Mesothelial cell of epicardium (in vitro differentiated cells): ENCODE measurements at places on chromosomes 2 and 18.

DNA sequence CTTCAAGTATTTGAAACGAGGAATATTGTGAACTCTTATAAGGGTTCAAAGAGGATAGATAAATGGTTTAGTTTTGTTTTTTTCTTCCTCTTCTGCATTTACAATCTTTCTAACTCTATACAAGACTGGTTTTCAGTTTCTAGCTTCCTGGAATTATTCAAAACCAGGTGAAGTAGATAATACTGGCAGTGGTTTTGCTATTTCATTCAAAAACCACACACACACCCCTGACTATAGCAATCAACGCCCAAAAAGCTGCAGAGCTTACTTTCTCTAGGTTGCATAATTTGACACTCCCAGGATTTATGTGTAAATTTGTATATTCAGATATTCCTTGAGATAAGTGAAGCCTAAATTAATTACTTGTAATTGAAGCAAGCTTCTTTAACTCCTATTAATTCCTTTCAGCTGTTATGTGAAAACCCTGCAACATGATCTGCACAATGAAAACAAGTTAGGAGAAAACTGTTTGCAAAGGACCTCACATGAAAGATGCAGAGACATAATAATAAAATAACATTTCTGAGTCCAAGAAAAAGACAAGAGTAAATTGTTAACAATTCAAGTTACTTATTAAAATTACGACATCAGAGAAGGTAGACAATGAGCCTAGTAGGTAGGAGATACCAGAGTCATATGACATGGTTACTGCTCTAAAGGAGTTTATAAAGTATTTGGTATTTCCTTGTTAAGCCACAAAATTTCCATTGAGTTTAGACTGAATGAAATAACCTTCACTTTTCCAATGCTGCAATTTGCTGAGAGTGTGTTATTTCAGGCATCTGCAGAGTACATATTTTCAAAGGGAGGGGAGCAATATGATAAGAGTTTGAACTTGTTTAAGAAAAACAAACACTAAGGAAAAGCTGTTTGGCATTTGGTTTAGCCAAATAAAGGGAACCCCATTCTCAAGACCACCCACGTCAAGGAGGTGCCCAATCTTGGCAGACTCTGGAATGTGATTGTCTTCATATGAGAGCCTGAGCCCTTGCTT lies 1.6 kb upstream of the NFE2L2 start:
- no peak for DNase-seq

GRCh38 chr2:67952066-67952465 lies 110.7 kb downstream of the C1D start:
- DNase-seq = no peak

GRCh38 chr2:49954059-49954458 lies 799.7 kb upstream of the FSHR start:
- DNase-seq = no peak

GRCh38 chr2:102304711-102305611 lies 6.4 kb upstream of the IL1RL1 start:
- no peak for DNase-seq

GRCh38 chr2:26986576-26986975 lies 16.1 kb downstream of the MAPRE3 start:
- no peak for DNase-seq

- peak; percentile 73 for DNase-seq
Observed at GRCh38 chr2:240435457-240435947, at the start of gene GPC1. GPC1 (plus strand) TSS chr2:240435663; CDS start chr2:240435919, 256 bp downstream.

DNA sequence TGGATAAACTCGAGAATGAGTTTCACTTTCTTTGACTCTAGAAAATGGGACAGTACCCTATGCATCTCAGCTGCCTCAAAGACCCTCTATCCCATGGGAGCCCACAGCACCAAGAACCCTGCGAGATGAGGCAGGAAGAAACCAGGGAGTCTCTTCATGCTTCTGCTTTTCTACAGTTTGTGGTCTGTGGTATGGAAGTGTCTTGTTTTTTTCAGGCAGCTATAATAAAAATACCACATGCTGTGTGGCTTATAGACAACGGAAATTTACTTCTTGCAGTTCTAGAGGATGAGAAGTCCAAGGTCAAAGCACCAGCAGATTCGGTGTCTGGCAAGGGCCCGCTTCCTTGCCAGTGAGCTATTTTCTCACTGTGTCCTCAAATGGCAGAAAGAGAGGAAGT lies 257.9 kb downstream of the SUCLG1 start:
- no peak for DNase-seq

DNA sequence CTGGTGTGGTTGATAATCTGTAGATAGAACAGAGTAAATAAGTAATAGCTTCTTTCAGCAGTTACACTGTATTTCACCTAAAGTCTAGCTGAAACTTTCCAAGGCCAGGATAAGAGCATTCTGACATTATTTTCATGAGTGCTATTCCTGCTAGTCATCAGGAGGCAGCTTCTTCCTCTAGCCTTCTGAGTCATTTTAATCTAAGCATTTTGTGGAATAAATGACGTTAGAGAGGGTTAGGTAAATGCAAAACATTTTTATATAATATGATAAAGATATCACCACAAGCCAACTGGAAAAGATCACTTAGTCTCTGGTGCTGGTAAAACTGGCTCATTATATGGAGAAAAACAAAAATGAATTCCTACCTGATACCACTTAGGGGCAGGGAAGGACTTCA lies 138.5 kb downstream of the MEP1B start:
- DNase-seq = no peak

DNA sequence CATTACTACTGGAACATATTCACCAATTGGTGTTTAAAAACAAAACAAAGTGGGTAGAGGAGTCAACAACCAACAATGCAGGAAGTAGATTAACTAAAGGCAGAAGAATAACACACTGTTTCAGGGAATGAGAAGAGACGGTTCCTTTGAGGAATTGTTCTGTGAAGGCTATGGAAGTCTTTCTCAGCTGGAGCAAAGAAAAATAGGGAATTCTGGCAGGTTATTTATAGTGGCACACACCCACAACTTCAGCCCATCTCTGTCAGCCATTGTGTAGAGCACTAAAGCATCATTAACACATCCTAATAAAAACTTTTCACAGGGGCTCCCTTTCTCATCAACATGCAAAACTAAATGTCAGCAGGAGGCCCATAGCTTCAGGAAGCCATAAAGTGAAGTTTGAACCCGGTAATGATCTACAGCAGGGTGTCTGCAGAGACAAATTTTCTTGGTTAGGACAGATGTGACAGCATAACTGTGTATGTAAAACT lies 113.6 kb downstream of the CDH2 start:
- DNase-seq = no peak

- no peak for DNase-seq
Observed at GRCh38 chr18:55777666-55778304, 189.8 kb upstream of the TCF4 start.

DNA sequence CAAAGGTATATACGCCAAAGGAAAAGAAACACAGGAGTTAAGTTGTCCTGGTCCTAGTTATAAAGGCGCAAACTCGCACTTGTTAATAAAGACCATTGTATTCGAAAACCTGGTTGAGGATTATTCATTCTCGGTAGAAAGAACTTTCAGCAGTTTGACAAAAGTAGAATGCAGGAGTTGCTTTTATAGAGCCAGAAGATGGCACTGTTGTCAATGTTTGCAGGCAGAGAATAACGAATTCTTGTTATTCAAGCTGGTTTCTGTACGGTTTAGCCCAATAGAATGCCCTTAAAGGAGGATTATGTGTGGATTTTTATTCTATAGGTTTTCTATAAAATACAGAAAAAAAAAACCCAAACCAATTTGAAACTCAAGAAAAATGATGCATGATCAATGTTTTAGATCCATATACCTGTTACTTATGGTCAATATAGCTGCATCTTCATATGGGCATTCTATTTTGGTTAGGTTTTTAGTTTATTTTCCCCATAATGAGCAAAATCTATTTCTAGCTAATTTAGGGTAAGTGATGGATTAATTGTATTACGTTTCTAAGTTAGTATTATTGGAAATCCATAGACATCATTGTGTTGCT lies 510.3 kb downstream of the PLCL1 start:
- DNase-seq = no peak

DNA sequence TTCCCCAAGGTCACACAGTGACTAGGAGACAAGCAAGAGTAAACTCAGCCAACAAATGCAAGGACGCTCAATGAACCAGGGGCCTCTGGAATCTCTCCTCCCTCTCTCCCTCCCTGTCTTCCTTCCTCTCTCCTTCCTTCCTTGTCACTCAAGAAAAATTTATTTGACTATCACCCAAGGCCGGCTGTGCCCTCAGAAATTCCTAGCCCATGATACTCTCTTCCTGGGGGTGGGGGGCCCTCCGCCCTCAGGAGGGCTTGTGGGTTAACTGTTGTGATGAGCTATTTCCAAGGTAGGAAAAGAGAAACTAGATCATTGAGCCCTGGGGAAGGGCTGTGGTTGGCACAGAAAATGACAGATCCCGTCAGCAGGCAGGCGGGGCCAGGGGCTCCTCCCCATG lies 21.7 kb downstream of the INHBB start:
- no peak for DNase-seq

DNA sequence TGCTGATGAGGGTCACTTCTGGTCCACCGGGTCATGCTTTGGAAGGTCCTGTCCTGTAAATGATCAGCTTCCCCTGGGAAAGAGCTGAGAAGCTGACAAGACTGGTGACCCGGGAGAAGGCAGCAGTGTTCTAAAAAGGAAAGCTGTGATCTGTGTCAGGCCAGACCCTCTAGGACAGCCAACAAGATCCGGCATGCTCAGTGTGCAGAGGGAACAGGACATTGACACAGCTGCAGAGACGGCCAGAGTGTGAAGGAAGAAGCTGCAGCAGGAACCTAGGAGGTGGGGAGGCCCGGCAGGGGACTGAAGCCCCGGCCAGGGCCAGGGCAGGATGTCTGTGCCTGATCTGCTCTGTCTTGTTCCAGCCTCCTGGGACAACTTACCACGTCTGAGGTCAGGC lies 372.7 kb upstream of the ID2 start:
- DNase-seq = no peak

DNA sequence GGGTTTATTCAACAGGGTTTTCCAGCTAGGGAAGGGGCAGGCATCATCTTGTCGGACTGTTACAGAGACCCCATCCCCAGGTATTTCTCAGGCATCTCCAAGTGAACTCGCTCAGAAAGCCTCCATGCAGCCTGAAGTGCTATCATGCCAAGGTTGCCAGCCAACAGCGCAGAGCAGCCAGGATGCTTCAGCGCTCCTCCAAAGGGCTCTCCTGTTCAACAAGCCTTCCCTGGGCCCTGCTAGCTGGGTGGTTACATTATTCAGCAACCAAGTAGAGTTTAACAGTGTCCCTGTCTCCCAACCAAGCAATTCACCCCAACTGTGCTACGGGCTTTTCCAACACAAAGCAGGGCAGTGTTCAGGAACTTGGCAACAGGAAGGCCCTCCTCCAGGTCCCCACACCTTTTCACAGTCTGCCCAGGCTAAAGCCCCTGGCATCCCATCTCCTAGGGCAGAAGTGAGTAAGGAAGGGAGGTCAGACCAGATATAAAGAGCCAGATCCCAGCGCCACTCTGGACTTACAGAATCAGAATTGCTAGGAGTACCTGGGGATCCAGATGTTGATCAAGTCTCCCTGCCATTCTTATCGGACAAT lies 52.9 kb downstream of the ZBTB7C start:
- DNase-seq = no peak

DNA sequence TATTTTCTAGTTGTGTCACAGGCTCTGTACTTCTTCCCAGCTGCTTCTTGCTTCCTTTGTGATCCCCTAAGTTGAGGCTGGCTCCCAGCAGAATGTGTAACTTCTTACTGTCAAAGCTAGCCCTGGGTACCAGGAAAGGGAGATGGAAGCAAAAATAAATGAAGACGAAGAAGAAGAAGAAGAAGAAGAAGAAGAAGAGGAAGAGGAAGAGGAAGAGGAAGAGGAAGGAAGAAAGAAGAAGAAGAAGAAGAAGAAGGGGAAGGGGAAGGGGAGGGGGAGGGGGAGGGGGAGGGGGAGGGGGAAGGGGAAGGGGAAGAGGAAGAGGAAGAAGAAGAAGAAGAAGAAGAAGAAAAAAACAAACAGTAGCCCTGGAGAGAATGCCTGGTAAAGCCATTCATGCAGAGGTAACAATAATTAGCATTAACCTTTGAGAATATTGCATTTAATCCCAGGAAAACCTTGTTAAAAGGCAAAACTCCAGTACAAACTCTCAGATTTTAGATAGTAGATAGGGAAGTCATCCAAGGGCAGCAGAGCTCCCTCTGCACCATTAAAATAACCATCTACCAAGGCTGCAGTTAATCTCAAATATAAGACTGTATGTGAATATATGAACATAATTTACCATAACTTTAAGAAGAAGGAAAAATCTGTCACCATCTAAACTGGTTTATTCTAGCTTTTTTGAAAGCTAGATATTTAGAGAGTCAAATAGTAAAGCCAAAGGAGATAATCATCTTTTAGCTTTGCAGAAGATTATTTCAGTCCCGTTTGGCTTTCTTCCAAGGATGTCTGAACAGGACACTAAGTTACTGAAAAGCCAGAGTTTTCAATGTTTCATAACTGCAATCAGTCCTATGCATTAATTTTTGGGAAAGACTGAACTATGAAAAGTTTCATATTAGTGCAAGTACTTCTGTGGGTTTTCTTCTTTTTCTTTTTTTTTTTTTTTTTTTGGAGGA lies 44.3 kb upstream of the FBXO11 start:
- no peak for DNase-seq

DNA sequence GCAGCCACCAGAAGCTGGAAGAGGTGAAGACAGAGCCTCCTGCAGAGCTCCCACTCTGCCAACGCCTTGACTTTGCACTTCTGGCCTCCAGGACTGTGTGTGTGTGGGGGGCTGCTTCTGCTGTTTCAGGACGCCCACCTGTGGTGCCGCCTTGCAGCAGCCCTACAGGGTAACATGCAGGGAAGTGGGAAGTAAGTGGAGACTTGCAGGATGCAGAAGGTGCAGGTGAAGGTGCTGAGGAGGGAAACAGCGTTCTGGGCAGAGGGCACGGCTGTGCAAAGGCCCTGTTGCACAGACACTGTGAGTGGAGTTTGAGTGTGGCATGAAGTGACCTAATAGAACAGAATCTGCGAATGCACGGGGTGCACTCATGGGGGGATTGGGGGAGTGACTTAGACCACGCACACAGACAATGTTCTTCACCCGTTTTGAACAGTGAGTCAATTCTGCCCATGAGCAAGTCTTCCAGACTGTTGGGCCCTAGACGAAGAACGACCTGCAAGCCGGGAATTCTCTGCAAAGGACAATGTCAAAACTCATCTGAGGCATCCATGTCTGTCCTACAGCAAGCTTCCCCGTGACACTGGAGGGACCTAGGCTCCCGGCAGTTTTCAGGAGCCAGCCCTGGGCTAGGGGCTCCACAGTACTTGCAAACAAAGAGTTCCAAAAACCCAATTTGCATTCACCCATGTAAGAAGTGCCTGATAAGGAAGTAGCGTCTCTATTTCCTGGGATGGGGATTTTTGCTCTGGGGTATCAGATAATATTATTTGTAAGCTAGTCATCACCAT lies 19.0 kb downstream of the MBP start:
- no peak for DNase-seq

DNA sequence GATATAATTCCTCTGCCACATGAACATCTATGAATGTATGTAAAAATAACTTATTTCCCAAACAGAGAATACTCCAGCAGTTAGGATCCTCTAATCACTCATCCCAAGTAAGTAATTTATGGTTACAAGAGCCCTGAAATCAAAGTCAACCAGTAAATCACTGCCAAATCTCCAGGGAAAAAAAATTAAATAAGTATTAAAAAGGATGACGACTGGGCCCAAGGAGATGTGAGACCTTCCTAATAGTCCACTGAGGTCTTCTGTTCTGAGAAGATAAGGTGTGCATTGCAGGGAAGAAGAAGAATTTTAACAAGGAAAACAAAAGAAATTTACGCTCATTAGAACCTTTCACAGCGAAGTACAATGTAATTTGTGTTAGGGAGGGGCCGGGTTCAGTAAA lies 28.0 kb upstream of the WDR75 start:
- DNase-seq = no peak

- DNase-seq = no peak
Observed at GRCh38 chr2:152024477-152024876, 74.4 kb downstream of the CACNB4 start.

- DNase-seq = no peak
Observed at GRCh38 chr2:215965532-215966165, 47.7 kb downstream of the MREG start.
